ENCODE measurements at places on chromosomes 1 and 21.

- no peak for DNase-seq
Observed at GRCh38 chr21:45867041-45867666, 114.4 kb upstream of the COL6A1 start.

DNA sequence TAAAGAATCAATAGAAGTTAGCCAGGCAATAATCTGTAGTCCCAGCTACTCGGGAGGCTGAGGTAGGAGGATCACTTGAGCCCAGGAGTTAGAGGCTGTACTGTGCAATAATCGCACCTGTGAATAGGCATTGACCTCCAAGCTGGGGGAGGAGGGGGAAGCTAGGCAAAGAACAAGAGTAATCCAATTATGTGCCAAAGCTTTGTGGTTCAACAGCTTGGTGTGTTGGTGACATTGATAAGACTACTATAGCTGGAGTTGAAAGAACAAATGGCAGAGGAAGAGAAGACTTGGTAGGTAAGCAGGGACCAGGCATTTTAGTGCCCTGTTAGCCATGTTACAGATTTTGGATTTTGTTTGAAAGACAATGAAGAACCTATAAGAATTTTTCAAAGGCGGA is 2.1 kb upstream of the TMCO2 start:
- DNase-seq, result no peak

DNA sequence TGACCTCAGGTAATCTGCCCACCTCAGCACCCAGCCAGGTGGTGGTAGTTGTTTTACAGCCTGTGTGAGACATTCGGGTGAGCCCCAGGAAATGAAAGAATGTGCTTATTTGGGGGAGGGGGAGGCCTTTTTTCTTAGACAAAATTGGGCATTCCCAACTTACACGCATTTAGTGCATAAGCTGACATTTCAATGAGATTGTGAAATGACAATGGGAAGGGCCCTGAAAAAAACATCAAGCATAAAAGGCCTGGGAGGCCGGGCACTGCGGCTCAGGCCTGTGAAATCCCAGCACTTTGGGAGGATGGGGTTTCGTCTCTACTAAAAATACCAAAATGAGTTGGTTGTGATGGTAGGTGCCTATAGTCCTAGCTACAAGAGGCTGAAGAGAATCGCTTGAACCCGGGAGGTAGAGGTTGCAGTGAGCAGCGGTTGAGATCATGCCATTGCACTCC is 5.0 kb downstream of the GAS5 start:
- DNase-seq, result no peak

- peak; percentile 73 for DNase-seq
Observed at GRCh38 chr1:110053552-110054428, 16.7 kb downstream of the ALX3 start.

DNA sequence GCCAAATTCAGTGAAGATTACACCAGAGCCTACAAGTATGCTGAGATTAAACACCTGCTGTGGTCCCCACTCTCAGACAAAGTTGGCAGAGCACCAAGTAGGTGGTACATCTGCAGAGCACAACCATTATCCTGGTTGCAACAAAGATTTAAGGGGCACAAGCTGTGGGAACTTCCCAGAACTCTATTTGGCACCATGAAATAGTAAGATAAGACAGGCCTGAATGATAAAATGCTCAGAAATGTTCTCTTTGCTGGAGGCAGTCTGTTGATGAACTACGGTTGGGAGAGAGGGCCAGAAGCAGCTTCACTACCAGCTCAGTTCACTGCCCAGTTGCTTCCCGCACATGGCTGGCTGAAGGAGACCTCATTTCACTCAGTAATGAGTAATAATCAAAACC is 19.9 kb downstream of the RPL5 start:
- no peak for DNase-seq

GRCh38 chr1:206685769-206686477 is 1.2 kb downstream of the MAPKAPK2 start:
- DNase-seq, result no peak
